Activated CD4-positive, alpha-beta memory T cell treated with anti-CD3 and anti-CD28 coated beads, Interleukin-2, amount 10 ng/mL, durations not matched to agents 7 days and 5 days (primary cell): ENCODE measurements at places on chromosomes 12 and 14. TPM values are rescaled to one million over a fixed set of nuclear protein-coding genes. Genes with fewer than 3 reads are reported as not detected.
A peak's percentile ranks its signal among the peaks of the same experiment; 100 is the strongest.

The PYGL gene
- 0.40 TPM for total RNA-seq

The PRICKLE1 gene
- 0.30 TPM for total RNA-seq

The IFNG-AS1 gene
- 0.35 TPM for total RNA-seq

The PHETA1 gene
- 0.93 TPM for total RNA-seq

The KRT79 gene
- not detected for total RNA-seq

The HRK gene
- total RNA-seq: not detected

The DCN gene
- total RNA-seq: not detected

- no peak overlapping the region for H3K4me3 ChIP-seq
- H3K27me3 ChIP-seq: peaks cover 4% of the 10 kb centered on the region
- no peaks in the 10 kb centered on the region for H3K36me3 ChIP-seq
- H3K27ac ChIP-seq: no peak overlapping the region
- peaks cover 4% of the 10 kb centered on the region for H3K4me1 ChIP-seq
These were observed 96.7 kb downstream of the TMX1 start for GRCh38 chr14:51336734-51337133.

DNA sequence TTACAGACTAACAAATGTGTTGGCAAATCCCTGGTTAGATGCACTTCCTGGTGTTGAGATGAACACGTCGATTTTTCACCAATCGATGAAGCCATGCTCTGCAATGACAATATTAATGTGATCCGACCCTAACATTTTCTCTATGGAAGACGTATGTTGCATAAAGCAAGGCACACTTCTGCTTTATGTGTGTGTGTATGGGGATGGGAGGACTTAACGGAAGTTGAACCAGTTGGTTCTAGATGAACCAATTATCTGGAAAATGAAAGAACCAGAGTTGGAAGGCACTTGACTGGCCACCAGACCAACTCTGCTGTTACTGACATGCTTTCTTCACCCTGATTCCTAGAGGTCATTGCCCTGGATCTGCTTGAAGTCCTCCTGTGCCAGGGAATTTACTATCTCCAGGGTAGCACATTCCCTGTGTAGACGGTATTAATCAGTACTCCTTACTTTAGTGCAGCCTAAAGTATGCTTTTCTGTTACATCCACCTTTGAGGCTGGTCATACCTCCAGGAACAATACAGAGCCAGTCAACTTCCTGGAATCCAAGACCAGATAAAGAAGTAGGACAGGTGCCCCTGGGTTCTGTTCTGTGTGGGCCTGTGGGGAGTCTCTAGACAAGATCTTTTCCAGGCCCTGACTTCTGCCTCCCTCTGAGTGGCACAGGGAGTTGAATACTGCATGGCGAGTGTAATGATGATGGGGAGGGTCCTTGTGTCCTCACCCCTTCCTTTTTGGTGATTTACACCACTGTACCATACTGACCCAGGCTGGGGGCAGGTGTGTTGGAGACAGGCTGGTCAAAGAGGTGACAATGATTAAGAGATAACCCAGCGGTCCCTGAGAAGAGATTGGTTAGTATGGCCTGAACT, 4.1 kb downstream of the SDR39U1 start:
- H3K4me3 ChIP-seq: no peak overlapping the region
- peak overlapping the region; percentile 62 for H3K27ac ChIP-seq
- H3K27me3 ChIP-seq: no peaks in the 10 kb centered on the region
- peaks cover 71% of the 10 kb centered on the region for H3K4me1 ChIP-seq

DNA sequence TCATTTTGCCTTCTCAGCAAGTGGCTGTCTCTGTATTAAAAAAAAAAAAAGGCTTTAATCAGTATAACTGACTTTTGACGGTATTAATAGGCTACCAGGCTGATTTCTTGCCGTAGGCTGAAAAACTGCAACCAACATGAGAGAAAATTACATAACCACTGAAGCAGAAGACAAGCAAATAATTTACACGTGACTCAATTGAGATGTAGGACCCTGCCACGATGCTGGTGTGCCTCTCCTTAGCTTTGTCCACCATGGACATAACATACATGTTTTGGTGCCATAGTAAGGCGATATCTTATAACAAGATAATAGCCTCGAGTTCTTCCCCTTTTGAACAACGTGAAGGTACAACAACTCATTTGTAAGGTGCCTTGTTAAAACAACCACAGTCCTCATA, 88.7 kb upstream of the GRIP1 start:
- H3K27ac ChIP-seq: no peak overlapping the region
- no peaks in the 10 kb centered on the region for H3K36me3 ChIP-seq

DNA sequence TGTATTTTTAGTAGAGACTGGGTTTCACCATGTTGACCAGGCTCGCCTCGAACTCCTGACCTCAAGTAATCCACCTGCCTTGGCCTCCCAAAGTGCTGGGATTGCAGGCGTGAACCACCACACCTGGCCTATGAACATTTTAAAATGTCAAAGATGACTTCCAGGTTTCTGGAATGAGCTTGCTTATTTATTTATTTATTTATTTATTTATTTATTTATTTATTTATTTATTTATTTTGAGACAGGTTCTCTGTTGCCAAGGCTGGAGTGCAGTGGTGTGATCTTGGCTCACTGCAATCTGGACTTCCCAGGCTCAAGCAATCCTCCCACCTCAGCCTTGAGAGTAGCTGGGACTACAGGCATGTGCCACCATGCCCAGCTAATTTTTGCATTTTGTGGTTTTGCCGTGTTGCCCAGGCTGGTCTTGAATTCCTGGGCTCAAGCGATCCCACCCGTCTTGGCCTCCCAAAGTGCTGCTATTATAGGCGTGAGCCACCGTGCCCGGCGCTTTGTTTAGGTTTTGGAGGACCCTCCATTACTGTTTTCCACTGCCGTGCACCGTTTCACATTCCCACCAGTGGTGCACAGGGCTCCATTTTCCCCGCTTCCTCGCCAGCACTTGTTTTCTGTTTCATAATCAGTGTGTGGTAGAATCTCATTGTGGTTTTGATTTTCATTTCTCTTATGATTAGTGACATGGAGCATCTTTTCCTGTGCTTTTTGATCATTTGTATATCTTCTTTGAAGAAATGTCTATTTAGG, 6.4 kb upstream of the CFAP251 start:
- peaks cover 8% of the 10 kb centered on the region for H3K4me1 ChIP-seq
- peak overlapping the region; percentile 44 for H3K27ac ChIP-seq
- no peak for DNase-seq
- H3K4me3 ChIP-seq: no peak overlapping the region

DNA sequence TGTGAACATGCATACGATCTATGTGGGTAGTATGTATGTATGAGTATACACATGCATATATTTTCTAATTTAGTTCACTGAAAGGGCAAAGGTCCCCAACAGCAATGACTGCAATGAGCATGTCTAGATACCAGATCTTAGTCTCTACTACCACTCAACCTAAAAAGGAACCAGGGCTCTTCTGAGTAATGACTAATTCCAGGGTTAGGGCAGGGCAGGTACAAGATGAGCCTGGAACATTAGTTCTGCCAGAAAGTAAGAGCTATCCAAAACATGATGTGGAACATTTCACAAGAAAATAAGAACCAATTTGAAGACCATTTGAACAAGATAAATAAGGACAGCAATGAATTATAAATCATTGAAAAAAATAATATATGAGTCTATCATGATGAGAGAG, 91.3 kb upstream of the PDZRN4 start:
- H3K4me1 ChIP-seq: no peaks in the 10 kb centered on the region
- no peak for DNase-seq
- H3K36me3 ChIP-seq: no peaks in the 10 kb centered on the region
- H3K4me3 ChIP-seq: no peak overlapping the region

DNA sequence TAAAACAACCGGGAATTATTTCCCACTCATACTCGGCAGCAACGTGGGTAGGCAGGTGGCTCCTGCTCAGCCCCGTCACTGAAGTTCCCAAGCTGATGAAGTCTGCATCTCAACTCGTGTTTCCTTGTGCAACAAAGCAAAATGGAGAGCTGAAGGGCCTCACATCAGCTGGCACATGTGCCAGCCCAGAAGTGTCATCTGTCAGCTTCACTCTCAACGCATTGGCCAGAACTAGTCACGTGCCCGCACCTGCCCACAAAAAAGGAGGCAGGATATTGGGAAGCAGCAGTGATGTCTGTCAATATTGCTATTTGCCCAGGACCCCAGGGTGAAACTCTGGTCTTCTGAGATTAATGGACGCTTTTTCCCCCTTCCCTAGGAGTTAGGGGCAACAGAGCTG, 344.0 kb downstream of the BCL11B start:
- H3K27me3 ChIP-seq: no peaks in the 10 kb centered on the region
- no peak overlapping the region for H3K4me3 ChIP-seq
- no peak for DNase-seq
- peaks cover 36% of the 10 kb centered on the region for H3K4me1 ChIP-seq
- H3K36me3 ChIP-seq: no peaks in the 10 kb centered on the region

DNA sequence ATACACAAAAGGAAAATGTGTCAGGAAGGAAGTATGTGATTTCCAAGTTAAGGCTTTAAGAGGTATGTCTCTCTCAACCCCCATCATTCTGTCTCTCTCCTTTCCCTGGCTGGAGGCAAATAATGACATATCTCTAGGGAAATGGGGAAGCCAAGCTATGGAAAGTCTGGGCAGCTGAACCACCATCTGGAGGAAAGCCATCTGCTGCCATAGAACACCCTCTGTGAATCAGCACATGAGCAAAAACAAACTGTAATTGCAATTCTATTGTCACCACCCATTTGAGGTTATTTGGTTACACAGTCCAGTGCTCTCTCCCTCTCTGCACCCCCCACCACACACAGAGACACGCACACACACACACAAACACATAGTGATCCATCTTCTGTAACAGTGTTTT, 766.2 kb downstream of the FLRT2 start:
- no peaks in the 10 kb centered on the region for H3K36me3 ChIP-seq
- no peak for DNase-seq
- no peak overlapping the region for H3K27ac ChIP-seq
- H3K27me3 ChIP-seq: no peaks in the 10 kb centered on the region

- H3K36me3 ChIP-seq: peaks cover 16% of the 10 kb centered on the region
- no peak for DNase-seq
These were observed 37.4 kb downstream of the FMNL3 start for GRCh38 chr12:49669796-49670195.

- no peaks in the 10 kb centered on the region for H3K36me3 ChIP-seq
- peak overlapping the region; percentile 3 for H3K27ac ChIP-seq
- H3K4me1 ChIP-seq: peaks cover 16% of the 10 kb centered on the region
- no peaks in the 10 kb centered on the region for H3K27me3 ChIP-seq
These were observed 6.0 kb upstream of the STK38L start for GRCh38 chr12:27237790-27238771.

- H3K4me3 ChIP-seq: no peak overlapping the region
- no peaks in the 10 kb centered on the region for H3K4me1 ChIP-seq
- no peak for DNase-seq
- H3K27me3 ChIP-seq: no peaks in the 10 kb centered on the region
- no peak overlapping the region for H3K27ac ChIP-seq
- H3K36me3 ChIP-seq: no peaks in the 10 kb centered on the region
These were observed 618.8 kb downstream of the RPS29 start for GRCh38 chr14:48967419-48967818.

DNA sequence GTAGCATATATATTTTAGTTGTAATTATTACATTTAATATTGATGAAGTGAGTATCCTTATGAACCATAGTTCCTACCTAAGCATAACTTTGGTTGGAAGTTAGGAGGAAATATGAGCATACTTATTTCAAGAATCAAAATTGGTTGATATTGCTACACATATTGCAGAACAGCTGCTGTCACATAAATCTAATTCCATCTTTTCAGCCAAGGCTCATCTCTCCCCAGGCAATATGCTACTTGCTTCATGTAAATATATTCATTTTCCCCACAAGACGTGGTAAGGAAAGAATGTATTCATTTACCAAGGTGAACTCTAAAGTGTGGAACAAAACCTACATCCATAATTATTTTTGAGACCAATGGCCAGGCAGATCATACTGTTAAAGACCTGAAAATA, 62.5 kb upstream of the HIF1A start:
- no peak overlapping the region for H3K27ac ChIP-seq
- peaks cover 8% of the 10 kb centered on the region for H3K4me1 ChIP-seq
- no peak overlapping the region for H3K4me3 ChIP-seq
- no peaks in the 10 kb centered on the region for H3K27me3 ChIP-seq
- DNase-seq: no peak

DNA sequence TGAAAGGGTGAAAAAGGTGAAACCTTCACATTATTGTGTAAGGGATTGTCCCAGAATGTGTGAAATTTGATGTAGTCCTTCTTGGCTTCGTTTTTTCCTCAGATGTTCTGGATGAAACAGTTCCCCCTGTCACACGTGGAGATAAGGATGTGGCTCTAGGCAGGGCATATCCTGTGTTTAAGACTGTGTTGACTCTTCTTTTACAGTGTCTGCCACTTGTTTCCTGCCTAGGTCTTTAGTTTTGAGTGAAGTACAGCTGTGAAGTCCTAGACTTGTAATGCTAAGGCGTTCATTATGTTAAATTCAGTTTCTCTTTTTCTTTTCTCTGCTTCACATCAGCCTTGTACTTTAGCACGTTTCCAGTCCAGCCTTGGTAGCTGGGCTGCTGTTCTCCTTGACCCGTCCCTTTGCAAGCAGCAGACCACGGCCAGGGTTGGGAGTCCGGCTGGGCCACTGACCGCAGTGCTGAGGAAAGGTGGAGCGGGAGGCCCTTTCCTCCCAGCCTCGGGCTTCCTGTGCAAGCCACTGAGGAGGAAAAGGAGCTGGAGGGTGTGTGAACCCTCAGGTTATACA, 59.1 kb downstream of the RASSF3 start:
- no peaks in the 10 kb centered on the region for H3K27me3 ChIP-seq
- peak overlapping the region; percentile 82 for H3K4me3 ChIP-seq
- peak overlapping the region; percentile 98 for H3K27ac ChIP-seq
- H3K4me1 ChIP-seq: peaks cover 92% of the 10 kb centered on the region
